ENCODE measurements at places on chromosomes 3 and 15.

- no peak for DNase-seq
These were observed 667.4 kb downstream of the ROBO2 start for GRCh38 chr3:77707281-77707680.

DNA sequence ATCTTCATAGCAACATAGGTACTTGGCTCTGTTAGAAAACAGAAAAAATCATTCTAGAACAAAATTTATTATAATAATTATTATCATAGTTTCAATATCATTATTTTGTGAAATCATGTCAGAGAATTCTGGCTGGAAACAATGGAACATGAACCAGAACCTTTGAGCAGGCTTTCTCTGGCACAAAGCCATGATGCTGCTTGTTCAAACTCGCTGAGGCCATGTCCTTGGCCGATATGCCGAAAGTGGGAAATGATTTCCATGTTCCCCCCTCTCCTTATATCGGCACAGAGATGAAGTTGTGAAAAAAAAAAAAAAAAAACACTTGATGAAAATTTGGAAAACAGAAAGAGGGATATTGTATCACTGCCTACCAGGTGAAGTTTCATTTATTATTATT, 49.0 kb upstream of the MRPL3 start:
- no peak for DNase-seq

DNA sequence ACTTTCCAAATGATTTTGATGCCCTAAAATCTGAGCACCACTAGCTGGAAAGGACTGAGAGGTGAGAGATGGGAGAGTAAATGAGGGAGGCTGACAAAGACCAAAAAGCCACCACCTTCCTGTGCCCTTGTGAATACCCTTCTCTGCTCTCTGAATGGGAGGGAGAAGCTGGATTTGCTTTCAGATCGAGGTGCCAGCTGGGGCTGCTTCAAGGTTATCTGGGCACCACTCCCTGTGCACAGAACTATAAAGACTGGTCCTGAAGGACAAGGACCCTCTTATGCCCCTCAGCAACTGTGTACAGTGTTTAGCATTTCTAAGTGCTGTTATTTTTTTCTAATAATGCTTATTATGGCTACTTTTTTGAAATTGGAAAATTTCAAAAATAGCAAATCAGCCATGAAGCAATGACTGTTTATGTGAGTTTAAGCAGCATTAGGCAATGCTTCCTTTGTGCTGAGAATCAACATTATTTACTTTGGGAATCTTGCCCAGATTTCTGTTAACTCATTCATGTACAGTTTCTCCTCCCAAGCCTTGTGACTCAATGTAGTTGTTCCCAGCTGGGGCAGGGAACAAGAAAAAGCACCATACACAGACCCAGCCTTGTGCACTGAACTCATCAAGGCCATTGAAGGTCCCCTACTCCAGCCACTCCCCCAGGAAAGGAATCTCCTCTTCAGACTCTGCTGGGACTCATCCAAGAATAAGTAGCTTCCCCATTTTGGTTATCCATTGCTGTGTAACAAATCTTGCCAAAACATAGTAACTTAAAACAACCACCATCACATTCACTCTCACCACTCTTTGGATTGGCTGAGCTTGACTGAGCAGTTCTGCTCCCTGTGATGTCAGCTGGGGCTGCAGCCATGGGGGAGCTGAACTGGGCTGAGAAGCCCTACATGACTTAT, 37.3 kb upstream of the CDV3 start:
- no peak for DNase-seq

GRCh38 chr3:129106320-129106719, 15.3 kb downstream of the RAB43 start:
- no peak for DNase-seq

GRCh38 chr3:194303749-194304148, 47.4 kb downstream of the CPN2 start:
- DNase-seq, result no peak
